ENCODE measurements at places on chromosomes 2 and 18.

- no peak for DNase-seq
Measured at GRCh38 chr2:136351684-136352083, 233.7 kb upstream of the CXCR4 start.

DNA sequence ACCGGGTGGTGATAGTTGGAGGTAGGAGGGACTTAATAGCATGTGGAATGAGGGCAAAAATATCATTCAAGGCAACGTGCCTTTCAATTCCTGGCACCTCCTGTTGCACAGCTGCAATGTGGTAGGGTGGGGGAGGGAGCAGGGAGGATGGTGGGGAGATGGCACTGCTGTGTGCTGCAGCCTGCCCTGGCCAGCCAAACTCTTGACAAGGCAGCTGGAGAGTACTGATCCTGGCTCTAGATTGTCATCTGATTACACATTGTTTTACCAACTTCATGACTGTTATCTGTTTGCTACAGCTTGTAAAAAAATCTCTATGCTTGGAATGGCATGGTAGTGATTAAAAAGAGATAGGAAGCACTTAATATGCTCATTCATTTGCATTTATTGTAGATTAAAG, 47.7 kb downstream of the PLCL1 start:
- DNase-seq: no peak

DNA sequence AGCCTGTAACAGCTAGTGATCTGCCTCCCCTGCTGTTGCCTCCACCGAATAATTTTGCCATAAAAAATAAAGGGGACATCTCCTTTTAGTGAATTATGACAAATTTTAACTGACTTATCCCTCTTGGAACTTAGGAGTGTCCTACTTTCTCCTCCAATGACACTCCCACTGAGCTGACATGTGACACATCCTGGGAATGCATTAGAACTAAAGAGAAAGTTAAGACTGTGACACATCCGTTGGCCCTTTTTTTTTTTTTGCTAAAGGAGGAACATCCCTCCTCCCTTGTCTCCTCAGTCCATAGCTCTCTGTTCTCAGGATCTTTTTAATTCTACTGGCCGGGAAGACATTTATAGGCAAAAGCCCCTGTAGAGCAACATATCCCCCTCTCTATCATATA, 268.2 kb downstream of the NRXN1 start:
- DNase-seq: no peak

GRCh38 chr2:132542953-132543569, 126.5 kb downstream of the GPR39 start:
- no peak for DNase-seq

- no peak for DNase-seq
Measured at GRCh38 chr2:59000796-59001195, 759.7 kb upstream of the FANCL start.

- DNase-seq: peak; percentile 68
Measured at GRCh38 chr2:219277703-219278654, 1.2 kb upstream of the DNAJB2 start.

DNA sequence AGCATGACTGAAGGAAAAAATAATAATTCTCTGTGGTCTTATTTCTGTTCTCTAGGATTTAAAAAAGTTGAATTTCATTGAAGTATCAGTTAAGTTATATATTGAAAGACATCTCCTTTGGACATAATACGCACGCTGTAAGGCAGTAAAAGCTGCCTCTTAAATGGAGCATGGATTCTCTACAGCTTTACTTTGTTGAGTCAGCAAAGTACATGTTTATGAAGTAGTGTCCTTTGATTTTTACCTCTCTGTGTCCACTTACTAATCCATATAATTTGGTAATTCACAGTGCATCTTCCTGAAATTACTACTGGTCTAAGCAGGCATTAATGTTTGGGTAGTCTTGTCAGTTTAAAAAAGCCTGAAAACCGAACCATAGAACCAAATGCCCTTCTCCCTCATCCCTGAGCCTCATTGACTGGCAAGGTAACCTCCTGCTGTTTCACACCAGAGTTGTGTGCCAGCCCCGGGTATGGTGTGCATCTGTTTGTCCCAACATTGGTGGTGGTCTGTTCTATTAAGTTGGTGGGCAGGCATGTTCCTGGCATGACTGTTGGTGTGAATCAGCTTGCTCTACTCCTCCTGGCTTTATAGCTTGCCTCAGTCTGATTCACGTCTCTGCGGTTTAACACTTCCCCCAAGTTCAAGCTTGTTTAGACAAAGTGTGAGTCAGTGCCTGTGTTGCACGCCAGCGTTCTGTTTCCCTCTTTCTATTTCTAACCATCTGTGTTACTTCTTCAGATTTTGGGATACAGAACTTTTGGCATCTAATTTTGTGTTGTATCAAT, 71.0 kb upstream of the ITM2C start:
- DNase-seq: peak; percentile 57

DNA sequence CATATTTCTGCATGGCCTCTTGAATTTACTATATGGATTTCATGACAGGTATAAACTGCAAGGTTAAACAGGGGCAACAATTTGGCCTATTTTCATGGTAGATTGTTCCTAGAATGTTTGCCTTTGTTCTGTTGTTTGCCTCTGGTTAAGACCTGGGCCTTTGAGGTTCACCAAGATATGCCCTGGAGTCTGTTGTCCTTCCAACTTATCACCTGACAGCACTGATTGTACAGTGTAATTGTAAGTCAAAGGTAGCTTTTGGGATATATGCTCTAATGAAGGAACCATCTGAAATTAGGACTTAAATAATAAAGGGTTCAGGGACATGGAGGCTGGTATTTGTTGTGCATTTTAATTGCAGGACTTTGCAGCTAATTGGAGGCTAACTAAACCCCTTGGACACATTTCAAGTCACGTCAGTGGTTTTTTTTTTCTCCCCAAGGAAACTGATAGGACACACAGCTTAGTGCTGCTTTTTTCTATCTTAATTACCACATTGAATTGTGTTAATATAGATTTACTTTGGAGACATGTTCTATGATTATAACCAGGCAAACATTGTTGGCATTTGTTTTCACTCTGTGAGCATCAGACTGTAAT, 771.2 kb upstream of the LINC00305 start:
- DNase-seq: no peak

DNA sequence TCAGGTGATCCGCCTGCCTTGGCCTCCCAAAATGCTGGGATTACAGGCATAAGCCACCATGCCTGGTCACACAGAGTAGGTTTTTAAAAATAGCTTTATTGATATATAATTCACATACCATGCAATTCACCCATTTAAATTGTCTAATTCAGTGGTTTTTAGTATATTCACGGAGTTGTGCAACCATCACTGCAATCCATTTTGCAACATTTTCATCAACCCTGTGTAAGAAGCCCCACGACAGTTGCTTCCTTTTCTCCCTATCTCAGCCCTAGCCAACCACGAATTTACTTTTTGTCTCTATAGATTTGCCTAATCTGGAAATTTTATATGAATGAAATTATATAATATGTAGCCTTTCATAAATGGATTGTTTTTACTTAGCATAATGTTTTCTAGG, 266.4 kb downstream of the NAPG start:
- no peak for DNase-seq

- DNase-seq: no peak
Measured at GRCh38 chr2:28321426-28321825, 71.2 kb upstream of the FOSL2 start.

DNA sequence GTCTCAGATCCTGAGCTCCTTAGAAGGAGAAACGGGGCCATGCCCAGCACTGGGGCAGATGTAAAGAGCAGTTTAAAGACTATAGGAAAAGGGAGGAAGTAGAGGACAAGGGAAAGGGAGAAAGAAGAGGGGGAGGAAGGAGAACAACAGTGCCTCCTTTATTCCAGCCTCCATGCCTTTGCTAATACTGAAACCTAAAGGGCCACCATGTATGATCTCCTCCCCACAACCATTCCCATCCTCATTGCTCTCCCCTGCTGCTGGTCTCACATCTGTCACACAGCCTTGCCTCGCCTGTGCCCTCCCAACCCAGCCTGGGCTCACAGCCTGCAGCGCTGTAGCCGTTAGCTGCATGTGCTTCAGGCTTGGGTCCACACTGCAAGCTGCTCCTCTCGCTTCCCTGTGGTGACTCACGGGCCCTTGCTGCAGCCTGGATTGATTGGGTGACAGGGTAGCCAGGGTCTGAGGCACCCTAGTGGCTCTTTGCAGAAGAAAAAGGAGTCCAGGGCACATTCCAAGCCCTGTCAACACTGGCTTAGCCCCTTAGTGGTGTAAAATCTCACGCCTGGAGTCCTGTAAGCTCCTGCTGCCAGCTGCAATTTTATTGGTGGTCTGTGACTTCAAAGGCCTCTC, 281.9 kb downstream of the SRBD1 start:
- DNase-seq: no peak

DNA sequence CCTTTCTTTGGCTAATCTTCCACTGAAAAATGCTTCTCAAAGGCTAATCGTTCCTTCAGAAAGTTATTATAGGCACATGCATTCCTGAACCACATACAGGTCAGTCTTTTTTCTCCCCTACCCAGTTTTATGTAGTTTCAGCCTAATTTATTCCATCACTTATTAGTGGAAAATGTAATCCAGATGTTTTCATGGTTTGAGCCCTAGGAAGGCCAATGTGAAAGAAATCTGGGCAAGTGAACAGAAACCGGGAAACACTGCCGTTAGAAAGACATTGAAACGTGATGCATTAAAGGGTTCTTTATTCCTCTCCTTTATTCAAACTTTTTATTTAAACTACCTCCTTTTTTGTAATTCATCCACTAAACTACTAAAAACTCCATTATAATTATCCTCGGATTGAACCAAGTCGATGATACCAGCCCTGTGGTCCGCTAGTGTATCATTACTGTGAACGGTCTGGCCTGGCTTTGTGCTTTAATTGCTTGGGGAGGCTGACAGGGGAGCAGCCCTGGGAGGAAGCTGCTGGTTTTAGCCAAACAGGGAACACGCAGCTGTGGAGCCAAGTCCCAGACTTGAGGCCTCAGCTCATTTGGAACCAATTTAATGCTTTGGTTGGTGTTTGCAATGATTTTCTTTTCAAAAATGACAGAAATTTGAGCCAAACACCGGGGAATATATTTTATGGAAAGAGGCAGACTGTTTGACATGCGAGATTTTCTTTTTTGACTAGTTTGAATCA, 149.2 kb downstream of the ARHGAP28 start:
- DNase-seq: no peak

DNA sequence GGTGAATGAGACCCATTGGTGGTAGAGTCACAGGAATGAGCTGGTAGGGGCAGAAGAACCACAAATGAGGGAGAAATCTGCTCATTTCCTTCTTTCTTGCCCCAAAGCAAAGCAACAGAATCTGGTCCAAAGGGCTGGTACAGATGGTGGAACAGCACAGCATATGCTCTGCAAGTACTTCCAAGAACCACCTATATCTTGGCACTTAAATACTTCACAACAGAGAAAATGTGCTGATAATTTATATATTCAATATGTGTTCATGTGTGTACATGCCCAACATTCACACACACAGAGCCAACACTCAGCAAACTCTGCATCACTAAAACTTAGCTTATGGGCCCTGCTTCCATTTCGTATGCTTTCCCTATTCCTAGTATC, 884.4 kb upstream of the KLHL29 start:
- DNase-seq: no peak

GRCh38 chr18:56001576-56001975, 413.6 kb upstream of the TCF4 start:
- DNase-seq: no peak

GRCh38 chr18:57621246-57621604, 411 bp downstream of the NARS1 start:
- no peak for DNase-seq

- no peak for DNase-seq
Measured at GRCh38 chr2:27376866-27377617, 3.5 kb downstream of the ZNF513 start.

- DNase-seq: no peak
Measured at GRCh38 chr18:47381975-47382570, 130.6 kb upstream of the SKOR2 start.

GRCh38 chr2:233325814-233326213, 18.2 kb downstream of the SAG start:
- DNase-seq: no peak

DNA sequence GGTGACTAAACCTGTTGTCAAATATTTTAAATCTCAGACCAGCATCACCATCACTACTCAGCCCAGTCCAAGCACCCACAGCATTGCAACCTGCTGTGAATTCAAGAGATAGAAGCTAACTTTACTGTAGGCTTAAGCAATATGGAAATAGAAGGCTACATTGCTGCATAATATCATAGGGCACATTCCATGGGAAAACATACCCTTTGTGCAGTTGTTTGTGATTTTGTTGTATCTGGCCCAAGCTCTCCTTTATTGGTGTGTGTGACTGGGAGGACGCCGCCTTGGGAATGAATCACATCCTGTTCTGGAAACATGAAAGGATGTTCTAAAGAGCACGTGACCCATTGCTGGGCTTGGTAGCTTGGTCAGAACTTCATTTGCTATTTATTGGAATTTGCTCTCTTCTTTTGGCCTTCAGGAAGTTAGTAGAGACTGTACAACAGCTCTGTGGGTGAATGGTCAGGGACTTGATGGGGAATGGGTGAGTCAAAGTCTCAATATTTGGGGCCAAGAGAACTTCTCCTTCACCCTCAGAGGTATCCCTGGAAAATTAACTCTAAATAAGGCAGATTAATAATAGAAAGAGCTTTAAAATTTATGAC, 106.8 kb upstream of the SERPINE2 start:
- DNase-seq: no peak

DNA sequence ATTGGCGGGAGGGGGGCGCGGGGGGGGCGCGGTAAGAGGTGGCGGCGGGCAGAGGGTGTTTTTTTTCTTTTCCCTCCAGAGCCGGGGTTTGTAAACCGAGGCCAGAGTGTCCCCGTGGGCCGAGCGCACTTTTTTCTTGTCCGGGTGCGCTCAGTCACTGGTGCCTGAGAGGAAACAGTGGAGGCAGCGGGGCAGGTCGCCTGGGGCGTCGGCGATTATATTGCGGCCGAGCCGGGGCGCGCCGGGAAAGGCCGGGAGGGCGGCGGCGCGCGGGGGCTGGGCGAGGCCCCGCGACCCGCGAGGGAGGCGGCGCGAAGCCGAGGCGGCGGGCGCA, 275 bp downstream of the HOXD8 start:
- DNase-seq: no peak

GRCh38 chr2:111188681-111189080, 68.0 kb downstream of the BCL2L11 start:
- no peak for DNase-seq

- no peak for DNase-seq
Measured at GRCh38 chr2:216742411-216742810, 47.1 kb upstream of the IGFBP5 start.

DNA sequence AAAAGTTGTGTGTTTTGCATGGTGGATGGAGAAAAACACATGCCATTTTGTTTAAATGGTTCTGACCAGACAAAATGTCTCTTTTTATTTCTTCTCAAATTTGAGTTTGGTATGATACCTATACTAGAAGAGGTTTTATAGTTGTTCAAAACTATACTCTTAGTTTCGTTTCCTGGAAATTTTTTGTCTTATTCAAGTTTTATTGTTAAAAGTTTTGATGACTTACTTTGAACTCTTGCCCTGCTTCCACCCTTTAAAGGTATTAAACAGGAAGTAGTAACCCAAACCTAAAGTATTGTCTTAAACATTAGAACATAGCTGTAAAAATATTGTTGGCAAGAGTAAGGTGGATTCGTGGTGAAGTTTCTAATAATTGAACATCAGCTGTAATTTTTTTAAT, 98.2 kb downstream of the BABAM2 start:
- no peak for DNase-seq

GRCh38 chr2:236130349-236130998, 37.7 kb downstream of the GBX2 start:
- no peak for DNase-seq

Data from effector memory CD8-positive, alpha-beta T cell (primary cell).